C1 segment of cervical spinal cord (tissue), 14 donors: ENCODE measurements at places on chromosomes 6 and 20.

- no peak for DNase-seq
Observed at GRCh38 chr6:35624341-35625070, 64.2 kb downstream of the FKBP5 start.

GRCh38 chr6:7021301-7021700, 86.5 kb upstream of the RREB1 start:
- no peak for DNase-seq

DNA sequence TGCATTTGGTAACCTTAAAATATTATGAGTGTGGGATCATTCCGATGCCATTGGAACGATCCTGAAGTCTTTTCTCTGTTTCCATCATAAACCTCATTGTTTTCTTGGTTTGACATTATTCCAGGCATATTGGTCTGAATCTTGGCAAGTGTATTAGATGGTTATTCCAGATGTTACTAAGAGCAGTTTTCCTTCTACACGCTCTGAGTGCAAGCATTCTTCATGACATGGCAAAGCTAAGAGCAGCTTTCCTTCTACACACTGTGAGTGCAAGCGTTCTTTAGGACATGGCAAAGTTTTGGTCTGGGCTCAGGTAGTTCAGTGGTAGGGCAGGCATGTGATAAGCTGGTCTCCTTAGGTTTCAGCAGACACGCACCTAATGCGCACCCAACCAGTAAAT, 53.0 kb downstream of the SMOC2 start:
- DNase-seq = no peak

DNA sequence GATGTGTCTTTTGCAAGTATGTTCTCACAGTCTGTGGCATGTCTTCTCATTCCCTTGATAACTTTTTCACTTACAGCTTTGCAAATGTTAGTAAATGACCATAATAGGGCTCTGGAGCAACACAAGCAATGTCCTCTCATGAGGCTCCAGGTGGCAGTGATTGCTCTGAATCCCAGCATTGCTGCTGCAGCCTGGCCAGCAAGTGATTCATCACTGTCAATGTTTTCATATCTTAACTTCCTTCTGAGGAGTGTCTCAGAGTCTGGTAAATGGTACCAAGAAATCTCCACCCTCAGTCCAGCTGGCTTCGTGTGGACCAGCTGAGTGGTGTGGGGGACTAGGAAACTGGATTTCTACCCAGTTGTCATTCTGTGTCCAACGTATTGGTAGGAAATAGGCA, 139.6 kb downstream of the MYLK4 start:
- DNase-seq = no peak

DNA sequence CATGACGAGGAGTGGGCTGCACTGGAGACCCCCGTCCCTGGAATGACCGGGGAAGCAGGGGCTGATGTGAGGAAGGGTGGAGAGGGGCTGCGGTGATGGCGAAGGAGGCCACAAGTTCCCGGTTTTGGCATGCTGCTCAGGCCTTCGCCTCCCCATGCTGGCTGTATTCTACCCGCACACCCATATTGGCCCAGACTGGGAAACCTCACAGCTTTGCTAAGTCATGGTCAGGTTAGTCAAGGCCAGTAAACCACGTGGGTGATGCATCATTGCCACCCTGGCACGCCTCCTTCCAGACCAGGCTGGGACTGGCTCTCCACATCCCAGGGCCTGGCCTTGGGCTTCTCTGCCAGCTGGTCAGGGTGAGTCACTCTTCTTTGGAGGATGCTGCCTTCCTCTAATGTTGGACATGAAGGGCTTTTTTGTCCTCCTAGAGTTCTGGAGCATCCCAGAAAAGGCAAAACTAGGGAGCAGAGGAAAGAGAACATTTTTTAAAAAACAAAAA, 53.8 kb downstream of the PCNA start:
- no peak for DNase-seq

GRCh38 chr20:48107560-48107959, 322.3 kb upstream of the SULF2 start:
- DNase-seq = no peak

DNA sequence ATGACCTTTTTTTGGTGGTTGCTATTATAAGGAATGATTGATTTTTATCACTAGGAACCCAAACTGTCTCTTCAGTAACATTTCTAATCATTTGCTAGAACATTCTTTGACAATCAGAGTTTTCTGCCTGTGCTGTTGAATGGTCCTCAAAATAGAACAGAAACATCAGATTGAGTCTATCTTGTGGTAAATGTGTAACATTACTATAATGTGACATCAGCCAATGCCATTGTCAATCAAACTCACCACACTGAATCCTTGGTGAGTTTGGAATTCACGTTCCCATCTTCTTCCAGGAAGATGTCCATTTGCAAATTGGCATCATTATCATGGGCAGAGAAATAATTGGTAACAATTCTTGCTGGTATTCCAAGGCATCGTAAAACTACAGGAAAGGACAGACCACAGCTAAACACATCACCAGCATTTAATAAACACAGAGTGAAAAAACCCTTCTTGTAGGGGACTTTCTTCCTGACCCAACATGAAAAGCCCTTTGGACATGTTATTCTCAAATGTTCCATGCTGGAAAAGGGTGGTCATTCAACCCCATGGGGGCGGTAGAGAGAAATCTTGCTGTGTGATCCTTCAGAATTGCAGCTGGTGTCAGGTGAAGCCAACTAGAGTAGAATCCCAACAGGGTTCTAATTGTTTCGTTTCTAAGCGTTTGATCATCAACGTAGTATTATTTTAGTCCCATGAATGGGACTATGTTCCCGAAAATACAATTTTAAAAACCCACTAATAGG, 98.5 kb downstream of the F13A1 start:
- DNase-seq = no peak

GRCh38 chr20:18263723-18264122, 24.6 kb upstream of the ZNF133 start:
- DNase-seq = no peak

DNA sequence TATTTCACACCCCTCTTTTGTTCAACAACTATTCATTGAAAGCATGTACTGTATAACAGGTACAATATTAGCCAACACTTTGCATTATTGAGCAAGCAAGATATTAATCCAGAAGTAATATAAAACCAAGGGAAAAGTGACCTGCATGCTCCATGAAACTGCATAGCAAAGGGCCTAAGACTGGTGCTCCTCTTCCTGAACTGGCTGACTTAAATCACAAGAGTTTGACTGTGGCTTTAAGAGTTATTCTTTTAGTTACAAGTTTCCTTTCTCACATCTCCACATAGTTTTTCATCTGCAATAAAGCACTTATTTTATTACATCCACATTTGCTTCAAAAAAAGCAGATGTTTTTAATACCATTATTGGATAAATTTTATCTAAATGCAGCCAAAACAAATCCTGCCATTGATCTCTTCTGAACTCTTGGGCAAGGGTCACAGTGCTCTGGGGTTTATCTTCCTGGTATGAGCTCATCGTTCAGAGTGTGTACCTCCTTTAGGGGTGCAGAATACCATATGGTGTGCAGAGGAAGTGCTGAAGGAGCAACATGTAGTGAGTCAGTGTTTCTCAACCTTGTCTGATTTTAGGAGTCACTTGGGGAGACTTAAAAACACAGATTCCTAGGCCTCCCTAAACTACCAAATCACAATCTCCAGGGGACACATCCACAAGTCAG, 1225.9 kb upstream of the MAP3K7 start:
- DNase-seq = no peak

GRCh38 chr6:129663531-129663930, 46.4 kb downstream of the ARHGAP18 start:
- DNase-seq = no peak

DNA sequence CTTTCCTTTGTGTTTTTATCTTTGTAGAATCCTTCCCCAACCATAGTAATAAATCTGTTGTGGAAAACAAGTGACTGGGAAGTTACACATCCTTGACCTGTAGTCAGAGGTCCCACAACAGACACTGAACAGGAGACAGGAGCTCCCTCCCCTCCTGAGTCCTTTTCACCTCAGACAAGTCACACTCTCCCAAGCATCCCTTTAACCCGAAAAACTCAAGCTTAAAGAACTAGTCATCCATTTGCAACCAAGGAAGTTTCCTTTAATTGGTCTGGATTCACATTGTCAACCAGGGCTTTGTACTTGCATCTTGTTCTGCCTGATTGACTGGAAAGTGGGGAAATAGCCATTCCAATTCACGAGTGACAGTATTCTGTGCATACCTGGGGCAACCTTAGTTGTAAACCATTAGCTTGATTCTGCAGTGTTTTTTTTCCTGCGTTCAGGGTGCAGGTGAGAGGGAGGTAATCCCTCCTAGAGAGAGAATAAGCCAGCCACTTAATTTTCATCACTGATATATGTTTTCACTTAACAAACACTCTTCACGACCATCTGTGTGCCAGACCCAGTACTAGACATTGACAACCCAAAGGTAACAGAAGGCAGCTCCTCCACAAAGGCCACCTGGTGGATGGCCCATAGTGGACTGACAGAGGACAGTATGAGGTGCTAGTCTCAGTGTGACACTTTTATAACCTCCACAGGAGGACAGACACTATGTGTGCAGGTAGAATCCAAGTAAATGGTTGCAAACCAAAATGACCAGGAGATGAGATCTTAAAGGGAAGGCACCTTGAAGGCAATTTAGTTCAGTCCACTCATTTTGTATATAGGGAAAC, 112.4 kb downstream of the SLX4IP start:
- DNase-seq = no peak

DNA sequence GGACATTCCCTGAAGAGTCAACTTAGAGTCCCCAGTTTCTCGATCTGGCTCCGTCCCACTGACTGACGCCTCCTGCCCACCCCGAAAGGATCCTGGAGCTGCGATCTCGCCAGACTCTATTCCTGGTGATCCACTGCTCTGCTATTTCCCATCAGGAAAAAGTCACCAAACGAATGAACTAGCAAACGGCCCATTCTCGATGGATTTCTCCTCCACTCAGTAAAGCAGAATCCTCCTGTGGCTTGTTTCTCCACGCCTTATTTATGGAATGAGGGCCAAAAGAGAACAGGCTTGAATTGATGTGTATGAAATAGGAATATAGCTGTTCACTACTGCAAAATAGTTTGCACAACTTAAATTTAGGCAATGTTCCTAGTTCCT, 5.4 kb downstream of the NKX2-4 start:
- no peak for DNase-seq

DNA sequence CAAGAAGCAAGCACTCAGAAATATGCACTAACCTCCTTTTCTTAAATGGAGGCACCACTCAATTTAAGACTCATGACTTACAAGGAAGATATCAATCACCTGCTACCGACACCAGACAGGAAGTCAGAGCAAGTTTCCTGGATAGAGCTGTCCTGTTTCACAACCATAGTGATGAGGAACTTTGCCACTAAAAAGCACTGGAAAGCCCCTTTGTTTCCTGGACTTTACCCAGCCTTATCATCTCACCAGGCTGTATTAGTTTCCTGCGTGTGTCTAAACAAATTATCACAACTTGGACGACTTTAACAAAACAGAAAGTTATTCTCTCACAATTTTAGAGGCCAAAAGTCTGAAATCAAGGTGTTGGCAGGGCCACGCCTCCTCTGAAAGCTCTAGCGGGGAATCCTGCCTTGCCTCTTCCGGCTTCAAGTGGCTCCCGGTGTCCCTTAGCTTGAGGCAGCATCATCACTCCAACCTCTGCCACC, 253.8 kb upstream of the STXBP5 start:
- DNase-seq = no peak

GRCh38 chr6:56288347-56288746, 41.0 kb upstream of the COL21A1 start:
- DNase-seq = no peak

DNA sequence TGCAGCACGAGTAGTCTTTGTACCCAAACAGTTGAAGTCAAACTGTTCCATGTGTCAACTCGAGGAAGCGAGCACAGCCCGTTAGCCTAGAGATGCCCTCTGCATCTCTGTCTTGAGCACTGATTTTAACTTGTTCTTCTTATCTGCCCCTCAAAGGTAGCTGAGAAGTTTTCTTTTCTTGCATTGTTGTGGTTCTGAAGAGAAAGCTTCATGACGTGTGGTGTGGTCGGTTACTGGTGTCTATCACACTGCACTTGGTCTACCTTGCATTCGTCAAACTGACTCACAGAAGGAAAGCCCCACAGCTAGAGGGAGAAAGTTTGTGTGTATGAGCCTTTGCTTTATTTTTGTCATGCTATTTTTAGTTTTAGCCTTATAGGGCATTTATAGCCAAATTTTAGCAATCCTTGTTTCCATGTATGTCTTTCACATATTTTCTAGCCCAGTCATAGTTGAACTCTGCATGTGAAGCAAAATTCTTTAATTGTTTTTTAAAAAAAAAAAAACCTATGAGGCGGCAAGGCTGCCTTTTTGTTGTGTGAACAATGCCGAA, 115.1 kb downstream of the JAG1 start:
- DNase-seq = no peak

GRCh38 chr6:89120371-89120770, 2.5 kb upstream of the SRSF12 start:
- DNase-seq = no peak

- DNase-seq = peak; percentile 9
Observed at GRCh38 chr6:11241793-11242201, 9.3 kb upstream of the NEDD9 start.

GRCh38 chr6:89242574-89243330, 25.6 kb upstream of the GABRR1 start:
- DNase-seq = no peak

GRCh38 chr20:51393571-51393970, 148.9 kb downstream of the NFATC2 start:
- no peak for DNase-seq

DNA sequence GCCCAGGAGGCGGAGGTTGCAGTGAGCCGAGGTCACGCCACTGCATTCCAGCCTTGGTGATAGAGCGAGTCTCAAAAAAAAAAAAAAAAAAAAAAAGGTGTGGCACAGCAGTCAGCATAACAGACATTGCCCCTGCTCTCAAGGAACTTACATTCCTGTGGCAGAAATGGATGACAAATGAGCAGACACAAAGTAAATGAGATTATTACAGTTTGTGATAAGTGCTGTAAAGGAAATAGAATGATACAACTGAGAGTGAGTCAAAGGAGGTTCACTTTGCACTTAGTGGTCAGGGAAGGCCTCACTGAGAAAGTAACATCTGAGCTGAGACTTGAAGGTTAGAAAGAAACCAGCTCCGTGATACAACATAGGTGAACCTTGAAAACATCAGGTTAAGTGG, 36.4 kb downstream of the CEP250 start:
- no peak for DNase-seq

DNA sequence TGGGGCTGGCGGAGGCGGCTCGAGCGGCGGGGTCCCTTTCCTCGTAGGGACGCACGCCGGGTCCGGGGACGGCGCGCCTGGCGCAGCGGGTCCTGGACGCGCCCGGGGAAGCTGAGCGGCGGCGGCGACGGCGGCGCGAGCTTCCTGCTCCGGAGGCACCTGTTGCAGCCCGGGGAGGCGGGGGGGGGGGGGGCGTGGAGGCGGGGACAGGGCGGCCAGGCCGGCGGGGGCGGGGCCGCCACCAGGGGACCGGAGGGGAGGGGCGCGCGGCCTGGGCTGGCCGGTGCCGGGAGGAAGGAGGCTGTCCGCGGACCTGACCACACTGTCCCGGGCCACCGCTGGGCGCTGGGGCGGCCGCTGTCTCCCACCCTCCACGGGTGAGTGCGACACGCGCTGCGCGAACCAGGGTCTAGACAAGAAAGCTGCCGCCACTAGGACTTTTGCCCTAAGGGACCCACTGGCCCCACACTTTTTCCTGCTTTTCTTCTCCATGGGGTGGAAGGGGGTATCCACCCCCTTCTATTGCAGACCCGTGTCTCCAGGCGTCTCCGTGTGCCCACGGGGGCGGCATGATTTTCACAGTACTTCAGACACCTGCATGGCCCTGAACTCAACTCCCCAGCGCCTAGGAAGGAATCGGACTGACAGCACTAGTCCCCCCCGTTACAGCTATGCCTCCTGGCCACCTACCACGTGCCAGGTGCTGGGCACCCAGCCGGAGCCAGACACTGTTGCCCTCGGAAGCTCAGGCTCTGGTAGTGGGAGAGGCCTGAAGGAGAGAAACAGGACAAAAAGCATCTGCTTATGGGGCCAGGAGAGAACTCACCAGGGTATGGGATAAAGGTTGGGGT, at the start of gene NFATC2:
TSS of gene NFATC2 (minus strand) at position 149 of the 851 bp plus-strand sequence. CDS start 220 bp downstream, outside the sequence.
- no peak for DNase-seq
